ENCODE measurements at places on chromosomes 6 and 20.

DNA sequence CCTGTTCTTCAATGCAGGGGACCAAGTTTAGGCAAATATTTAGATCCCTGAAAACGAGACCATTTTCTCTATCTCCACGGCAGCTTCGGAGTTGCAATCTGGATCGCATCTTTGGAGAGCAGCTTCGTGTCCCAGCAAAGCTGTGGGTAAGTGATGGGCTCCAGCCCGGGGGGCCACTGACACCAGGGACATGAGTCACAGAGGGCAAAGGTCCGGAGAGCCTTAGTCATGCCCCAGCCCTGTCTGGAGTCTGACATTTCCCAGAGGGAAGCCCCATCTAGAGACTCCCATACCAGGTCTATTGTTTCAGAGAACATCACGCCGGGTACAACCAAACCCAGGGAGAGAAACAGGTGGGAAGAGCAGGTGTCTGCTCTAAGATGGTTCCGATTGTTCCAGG lies 95.9 kb downstream of the NFATC2 start:
- no peak for DNase-seq

DNA sequence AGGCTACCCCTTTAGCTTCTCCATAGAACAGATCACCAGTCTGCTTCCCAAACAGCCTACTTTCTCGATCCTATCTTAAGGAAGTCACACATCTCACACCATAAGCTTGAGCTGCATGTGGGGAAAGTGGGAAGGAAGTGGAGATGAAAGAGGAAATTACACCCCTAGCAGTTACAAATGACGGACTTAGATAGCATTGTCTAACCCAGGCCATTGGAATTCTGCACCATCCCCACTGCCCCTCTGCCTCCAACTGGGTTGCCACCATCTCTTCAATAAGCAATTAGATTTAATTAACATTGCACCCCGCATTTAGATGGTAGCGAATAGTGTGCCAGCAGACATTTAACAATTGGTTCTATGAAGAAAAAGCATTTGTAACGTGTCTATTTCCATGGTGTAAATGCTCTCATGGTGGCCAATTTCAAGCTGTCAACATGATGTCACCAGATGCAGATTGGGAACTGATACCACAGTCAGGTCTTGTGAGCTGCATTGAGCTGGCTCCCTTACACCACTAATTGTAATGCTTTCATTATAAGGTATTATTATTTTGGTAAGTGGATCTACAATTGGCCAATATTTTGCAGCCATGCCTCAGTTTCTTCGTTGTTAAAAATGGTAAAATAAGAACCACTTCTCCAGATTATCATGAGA lies 124.7 kb downstream of the CD24 start:
- DNase-seq: no peak

DNA sequence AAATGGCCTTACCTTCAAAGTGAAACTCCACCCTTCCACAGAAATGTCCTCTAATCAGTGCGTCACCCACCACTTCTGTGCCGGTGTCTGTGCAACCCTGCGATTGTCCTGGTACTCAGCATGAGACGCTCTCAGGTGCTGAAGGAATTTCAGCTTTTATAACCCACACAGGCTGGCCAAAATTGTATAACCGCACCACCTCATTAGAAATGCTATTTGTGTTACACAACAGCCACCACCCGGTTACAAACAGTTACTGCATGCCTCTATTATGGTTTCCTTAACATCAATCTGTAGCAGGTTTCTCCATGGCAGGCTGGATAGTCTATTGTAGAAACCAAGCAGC lies 51.5 kb downstream of the SLC23A2 start:
- no peak for DNase-seq

- DNase-seq: no peak
These were observed 174.0 kb downstream of the AIG1 start for GRCh38 chr6:143234734-143235133.

- no peak for DNase-seq
These were observed 18.8 kb upstream of the BTN3A3 start for GRCh38 chr6:26421259-26422144.

DNA sequence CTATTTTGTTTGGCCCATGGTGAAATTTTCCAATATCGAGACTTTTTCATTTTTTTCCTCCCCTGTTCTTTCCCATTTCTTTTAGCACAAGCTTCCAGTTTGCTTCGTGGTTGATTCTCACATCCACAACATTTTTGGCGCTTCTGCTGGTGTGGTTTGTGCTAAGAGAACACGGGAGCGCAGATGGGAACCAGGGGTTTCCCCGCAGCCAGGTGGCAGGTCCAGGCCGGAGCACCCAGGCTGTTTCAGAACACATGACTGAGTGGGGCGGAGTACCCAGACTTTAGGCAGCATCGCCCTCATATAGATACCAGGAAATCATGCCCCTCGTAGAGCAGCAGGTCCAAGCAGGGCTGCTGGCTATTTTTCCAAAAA lies 58.0 kb downstream of the SYTL3 start:
- no peak for DNase-seq

Measured in stimulated activated CD4-positive, alpha-beta T cell treated with anti-CD3 and anti-CD28 coated beads, Interleukin-12 subunit alpha, Interleukin-12 subunit beta, amount 100 ng/mL, for 24 hours (primary cell).